ENCODE measurements at places on chromosomes 5 and 9.

DNA sequence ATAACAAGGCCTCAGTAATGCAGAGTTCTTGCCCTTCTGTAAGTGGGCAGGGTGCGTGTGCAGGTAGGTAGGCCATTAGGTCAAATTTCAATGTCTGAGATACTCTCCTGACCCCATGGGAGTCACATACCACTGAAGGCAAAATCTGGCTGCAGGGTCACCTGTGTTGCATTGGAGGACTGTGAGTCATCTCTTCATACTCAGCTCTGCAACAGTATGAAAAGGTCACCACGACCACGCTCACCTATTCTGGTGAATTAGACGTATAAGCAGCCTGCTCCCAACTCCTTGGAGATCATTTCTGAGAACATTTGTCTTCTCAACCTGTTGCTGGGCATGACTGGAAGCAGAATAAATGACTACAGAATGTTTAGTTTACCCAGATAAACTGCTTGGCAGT, 599.8 kb downstream of the PDE4D start:
- no peak for DNase-seq

DNA sequence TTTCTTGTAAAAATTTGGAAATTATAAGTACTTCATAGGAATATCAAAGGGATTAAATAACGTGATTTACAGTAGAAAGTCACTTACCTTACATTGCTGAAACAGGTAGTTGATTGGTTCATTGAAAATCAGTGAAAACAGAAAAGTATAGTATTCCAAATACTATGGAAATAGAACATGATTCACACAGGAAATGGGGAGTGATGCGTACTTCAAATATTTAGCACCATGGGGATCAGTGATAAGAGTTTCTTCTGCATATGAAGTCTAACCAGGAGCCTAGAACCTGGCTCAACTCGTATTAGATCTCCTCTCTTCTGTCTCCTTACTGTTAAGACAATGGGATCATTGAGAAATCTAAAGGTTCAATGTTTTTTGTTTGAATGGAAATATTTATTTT, 133.3 kb downstream of the FAM174A start:
- peak; percentile 48 for DNase-seq

- no peak for DNase-seq
Measured at GRCh38 chr9:15403155-15403554, 19.5 kb upstream of the SNAPC3 start.

DNA sequence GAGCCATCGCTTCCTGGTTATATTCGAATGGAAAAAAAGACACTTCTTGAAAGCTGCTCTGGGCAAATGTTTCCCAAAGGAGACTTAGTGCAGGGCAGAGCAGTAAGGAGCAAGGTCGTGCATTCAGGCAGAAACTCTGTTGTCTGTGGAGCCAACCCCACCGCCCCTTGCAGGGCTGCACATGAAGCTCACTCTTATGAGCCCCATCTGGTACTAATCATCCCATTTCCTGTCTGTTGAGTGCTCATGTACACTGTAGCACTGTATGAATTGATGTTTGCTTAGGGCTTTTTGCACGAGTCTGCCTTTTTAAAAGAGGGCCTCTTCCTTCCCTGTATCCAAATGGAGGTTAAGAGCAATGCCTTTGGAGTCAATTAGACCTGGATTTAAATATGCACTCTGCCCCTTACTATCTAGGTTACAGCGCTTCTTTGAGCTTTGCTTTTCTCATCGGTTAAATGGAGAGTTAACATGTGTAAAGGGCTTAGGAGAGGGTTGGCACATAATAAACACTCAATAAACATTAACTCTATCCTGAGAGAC, 25.4 kb downstream of the HMHB1 start:
- DNase-seq: peak; percentile 76

- DNase-seq: no peak
Measured at GRCh38 chr5:38543074-38543473, 13.4 kb downstream of the LIFR start.

- peak; percentile 72 for DNase-seq
Measured at GRCh38 chr5:58462623-58463230, 2.8 kb upstream of the PLK2 start.

GRCh38 chr9:127876026-127876763, 1.3 kb downstream of the AK1 start:
- DNase-seq: no peak

GRCh38 chr9:124357721-124358361, 57.4 kb downstream of the PSMB7 start:
- no peak for DNase-seq

GRCh38 chr5:92518318-92518904, 1062.6 kb downstream of the NR2F1-AS1 start:
- DNase-seq: peak; percentile 80

GRCh38 chr5:168047669-168048111, 243.8 kb upstream of the WWC1 start:
- no peak for DNase-seq

Data from IMR-90 (cell line).